Central memory CD4-positive, alpha-beta T cell (primary cell): ENCODE measurements at places on chromosomes 5 and 9.

DNA sequence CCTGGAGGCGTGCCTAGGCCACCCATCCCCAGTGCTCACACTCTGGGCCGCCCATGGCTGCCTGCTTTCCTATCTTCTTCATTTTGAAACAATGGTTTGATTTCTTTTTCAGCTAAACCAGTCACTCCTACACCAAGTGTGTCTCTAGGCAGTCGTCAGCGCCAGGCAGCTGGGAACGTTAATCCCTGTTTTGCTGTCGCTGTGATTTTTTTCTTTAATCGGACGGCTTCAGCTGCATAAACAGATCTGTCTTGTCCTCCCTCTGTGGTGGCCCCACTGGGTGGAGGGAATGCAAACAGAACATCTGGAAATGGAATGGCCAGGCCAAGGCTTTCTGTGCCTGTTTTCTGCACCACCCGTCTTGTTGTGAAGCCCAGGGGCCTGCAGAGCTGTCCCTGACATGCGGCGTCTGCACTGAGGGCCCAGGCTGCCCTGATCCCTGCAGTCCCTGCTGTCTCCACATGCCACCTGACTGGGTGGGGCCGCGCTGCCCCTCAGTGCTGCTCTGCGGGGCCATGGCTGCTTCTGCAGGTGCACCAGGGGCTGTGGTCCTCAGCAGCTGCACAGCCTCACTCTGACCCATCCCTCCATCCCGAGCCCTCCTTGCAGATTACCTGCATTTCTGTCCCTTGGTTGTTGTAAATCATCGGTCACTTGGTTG lies 51.5 kb downstream of the WNK2 start:
- no peak for DNase-seq

- no peak for DNase-seq
These were observed 700.2 kb downstream of the IRX1 start for GRCh38 chr5:4295663-4296339.

DNA sequence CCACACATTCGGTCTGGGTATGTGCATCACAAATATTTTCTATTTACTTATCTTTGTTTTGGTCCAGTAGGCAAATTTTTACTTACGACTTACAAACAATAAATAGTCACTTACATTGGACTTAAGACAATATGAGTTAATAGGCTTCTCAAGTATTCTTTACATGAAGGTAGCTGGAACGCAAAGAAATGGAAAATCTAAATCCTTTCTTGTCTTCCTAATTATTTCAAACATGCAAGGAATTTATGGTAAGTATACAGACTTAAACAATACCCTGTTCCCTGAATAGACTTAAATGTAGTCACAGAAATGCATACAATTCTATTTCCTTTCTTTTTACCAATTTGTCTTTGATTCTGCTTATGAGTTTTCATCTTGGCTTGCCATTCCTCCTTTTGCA lies 262.6 kb upstream of the EFNA5 start:
- no peak for DNase-seq

- DNase-seq = no peak
These were observed 23.7 kb downstream of the P4HA2 start for GRCh38 chr5:132203916-132204315.

DNA sequence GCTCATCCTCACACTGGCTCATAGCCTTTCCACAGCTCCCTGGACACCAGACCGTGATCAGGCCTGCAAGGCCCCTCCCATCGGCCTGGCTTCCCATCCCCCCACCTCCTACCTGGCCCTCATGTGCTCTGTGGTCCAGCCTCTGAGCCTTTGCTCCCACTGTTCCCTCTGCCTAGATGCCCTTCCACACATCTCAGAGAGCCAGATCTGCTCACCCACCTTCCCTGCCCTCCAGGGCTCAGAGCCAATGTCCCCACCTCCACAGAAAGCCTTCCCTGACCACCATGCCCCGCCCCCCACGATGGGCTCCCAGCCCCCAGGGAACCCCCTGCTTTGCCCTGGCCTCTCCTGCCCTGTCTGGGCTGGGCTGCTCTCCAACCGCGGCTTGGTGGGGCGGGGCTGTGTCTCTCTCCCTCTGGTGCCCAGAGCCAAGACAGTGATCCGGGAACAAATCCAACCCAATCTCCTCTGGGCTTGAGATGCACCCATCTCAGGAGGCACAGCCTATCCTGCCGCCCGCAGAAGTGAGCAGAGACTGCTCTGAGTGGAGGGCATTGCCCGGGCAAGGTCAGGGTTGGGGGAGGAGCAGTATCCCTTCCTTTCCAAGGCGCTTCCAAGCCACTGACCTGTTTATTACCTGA lies 1.6 kb downstream of the NINJ1 start:
- DNase-seq = no peak

DNA sequence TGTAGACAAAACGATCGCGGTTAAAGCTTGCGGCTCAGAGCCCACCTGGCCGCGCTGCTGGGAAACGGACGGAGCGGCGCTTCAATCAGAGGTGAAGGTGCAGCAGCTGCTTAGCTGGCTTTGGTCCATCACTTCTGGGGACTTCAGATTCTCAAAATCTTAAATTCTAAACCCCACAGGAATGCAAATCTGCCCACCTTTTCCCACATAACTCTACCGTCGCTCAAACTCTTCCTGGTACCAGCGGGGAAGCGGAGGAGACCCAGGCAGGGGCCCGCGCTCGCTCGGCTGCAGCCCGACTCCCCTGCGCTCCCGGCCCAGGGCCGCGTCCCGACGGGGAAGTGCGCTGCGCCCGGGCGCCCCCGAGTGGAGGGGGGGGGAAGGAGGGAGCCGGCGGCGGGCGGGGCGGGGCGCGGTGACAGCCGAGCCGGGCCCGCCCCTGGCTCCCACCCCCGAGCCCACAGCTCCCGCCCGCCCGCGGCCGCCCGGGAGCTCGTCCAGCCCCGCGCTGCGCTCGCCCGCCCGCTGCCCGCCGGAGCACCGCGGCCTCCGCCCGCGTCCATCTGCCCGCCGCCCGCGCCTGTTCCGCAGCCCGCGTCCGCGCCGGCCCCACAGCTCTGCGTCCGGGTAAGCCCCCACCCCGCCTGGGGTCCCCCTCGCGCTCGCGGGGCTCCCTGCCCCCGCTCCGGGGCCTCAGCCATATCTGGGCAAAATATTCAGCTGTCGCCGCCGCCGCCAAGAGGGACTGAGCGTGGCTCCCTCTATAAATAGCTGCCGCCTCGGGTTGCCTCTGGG lies at the start of gene TMOD1:
Gene TMOD1 (plus strand): TSS at position 490 of the 795 bp plus-strand sequence. CDS start 22,523 bp downstream, outside the sequence.
- DNase-seq = no peak
